ENCODE measurements at places on chromosomes 13 and 19.

- DNase-seq = no peak
Measured at GRCh38 chr19:54298357-54299125, 14.4 kb downstream of the LILRA5 start.

DNA sequence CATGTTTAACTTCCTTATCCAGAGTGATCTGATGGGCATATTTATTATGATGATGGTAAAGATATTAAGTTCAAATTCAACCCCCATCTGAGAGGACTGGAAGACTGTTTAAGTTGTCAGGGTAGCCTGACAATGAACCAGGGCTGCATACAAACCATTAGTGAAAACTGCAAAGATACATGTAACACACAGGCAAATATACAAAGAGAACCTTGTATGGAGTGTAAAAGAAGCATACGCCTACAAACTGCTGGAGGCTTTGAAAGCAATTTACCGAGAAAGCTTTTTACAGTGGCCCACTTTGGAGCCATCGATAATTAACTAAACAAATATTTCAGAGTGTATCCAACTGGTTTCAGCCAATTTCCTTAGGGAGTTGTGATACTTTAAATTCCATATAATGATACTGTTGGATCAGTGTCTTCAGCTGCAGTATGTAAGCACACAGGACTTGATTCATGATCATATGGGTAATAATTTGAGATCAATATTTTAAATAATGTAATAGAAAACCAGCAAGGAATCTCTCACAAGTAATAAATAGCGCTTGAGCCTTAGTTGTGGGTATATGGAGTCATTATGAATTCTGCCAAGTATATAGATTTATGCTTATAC is 231.5 kb upstream of the SPRY2 start:
- no peak for DNase-seq

DNA sequence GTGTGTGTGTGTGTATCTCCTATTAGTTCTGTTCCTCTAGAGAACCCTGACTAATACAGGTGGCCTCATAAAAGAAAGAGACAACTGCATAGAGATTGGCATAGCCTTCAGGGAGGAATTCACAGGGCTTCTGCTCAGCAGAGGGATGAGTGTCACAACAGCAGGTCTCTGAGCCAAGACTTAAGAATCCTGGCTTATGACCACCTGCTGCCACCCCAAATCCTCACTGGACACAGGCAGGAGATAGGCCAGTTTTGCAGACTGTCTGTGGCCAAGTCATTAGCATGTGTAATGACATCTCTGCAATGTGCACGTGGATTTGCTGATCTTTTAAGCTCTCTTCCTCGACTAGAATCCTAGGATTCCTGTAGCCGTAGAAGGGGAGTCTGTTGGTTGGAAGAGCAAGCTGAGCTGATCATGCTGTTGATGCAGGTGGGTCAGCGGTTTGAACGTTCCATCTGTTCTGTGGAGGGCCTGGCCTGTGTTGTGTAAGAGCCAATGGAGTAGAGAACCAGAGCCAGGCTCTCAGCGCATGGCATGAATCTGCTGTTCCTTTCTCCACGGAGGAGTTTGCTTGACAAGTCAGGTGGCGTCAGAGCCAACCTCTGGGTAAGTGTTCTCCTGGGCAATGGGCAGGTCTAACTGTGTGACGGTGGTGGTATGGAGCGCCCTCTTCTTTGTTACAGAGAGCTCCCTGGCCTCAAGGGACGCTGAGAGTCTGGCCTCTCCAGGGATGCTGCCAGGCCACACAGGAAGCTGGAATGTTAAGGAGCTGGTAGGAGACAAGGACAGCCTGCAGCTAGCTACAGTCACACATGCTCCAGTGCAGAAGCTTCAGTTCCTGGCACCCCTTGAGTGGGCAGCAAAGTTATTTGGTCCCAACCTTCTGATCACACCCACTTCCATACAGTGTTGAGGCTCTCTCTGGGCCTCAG is 503.1 kb downstream of the FOXO1 start:
- no peak for DNase-seq

DNA sequence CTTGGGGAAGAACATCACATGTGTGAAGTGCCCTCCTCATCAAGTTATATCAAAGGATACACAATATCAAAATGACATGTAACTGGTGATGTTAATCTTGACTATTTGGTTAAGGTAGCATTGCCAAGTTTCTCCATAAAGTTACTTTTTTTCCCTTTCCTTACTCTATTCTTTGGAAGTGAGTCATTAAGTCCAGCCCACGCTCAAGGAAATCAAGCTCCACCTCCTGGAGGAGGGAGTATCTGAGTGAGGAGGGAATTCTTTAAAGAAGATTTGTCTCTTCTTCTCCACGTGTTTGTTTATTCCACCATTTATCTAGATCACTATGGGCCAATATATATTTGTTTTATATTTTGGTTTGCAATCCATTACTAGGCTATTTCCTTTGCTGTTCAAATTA is 33.6 kb upstream of the FNDC3A start:
- no peak for DNase-seq

DNA sequence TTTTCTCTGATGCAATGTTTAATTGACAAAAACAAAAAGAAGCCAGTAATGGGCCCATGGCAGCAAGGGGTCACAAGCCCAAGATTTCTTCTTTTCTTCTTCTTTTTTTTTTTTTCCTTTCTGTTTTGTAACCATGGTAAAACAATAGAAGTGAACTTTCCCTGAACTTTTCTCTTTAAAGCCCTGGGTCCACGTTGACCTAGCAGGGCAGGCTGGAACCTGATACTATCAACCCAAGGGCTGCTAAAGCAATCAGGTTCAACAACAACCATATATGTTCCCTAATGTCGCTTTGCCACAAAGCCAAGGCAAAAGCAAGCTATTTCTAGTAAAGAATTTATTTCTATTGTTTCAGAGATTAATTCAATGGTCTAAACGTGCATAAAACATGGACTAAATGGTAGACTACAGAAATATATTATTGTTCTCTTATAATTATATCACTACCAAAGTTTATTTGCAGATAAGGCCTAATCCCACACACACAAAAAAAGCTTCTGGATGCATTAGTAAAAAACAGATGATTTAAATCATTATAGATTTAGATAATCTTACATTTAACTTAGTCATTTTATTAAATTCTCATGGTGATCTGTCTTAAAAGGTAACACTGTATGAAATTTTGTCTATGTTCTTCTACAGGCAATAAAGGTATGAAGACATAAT is 153.9 kb downstream of the DACH1 start:
- DNase-seq = peak; percentile 36
